ENCODE measurements at places on chromosomes 13 and 19. TPM values are rescaled to one million over a fixed set of nuclear protein-coding genes. Genes with fewer than 3 reads are reported as not detected.

FAAP24 gene
- 1.4 TPM for total RNA-seq

FBL gene
- total RNA-seq = 147 TPM

CEACAM16 gene
- not detected for total RNA-seq

SBK3 gene
- not detected for total RNA-seq
